ENCODE measurements at places on chromosomes 6 and 20.

- H3K27me3 ChIP-seq = peaks cover 16% of the 10 kb centered on the region
- H3K4me1 ChIP-seq = no peaks in the 10 kb centered on the region
- no peak overlapping the region for H3K4me3 ChIP-seq
- H3K27ac ChIP-seq = no peak overlapping the region
These were observed 24.2 kb upstream of the TMX4 start for GRCh38 chr20:8043687-8044282.

DNA sequence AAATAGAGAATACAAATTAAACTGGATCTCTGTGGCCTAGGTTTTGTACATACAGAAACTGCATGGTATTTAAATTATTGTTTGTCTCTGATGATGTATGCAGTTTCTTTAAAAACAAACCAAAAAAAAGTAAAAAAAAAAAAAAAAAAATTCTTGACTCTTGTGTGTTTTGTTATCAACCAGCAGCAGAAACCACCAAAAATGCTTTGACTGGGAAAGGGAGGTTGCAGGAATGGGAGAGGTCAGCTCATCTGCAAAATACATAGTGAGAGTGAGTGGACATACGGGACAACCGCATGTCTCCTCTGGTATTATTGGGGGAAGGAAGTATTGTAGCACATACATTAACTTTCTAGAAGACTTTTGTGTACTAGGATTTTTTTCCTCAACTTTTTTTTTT is 38.0 kb downstream of the TBC1D7 start:
- no peak overlapping the region for H3K27ac ChIP-seq
- ATAC-seq = no peak
- H3K27me3 ChIP-seq = no peaks in the 10 kb centered on the region
- H3K4me3 ChIP-seq = no peak overlapping the region
- peaks cover 31% of the 10 kb centered on the region for H3K4me1 ChIP-seq
- peaks cover 76% of the 10 kb centered on the region for H3K36me3 ChIP-seq

DNA sequence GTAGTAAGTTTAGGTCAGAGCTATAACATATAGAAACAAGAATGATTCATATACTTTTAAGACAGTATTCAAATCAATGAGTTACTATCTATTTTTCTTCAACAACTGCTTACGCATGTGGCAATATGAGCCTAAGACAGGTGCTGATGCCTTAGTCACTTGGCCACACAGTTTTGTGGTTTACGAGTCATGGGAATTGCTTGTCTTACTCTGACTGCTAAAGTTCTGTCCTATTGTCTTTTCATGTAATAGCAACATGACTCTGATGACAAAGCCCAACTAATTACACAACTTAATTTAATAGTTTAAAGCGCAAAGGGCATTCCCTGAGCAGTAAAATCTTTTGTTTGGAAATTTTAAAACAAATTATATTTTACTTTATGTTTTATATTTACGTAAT is 159.3 kb upstream of the CENPW start:
- no peak for ATAC-seq
- no peaks in the 10 kb centered on the region for H3K4me1 ChIP-seq
- no peak overlapping the region for H3K4me3 ChIP-seq
- no peaks in the 10 kb centered on the region for H3K27me3 ChIP-seq

GRCh38 chr20:25508083-25508770 is 77.1 kb downstream of the NINL start:
- no peak overlapping the region for H3K4me3 ChIP-seq
- no peaks in the 10 kb centered on the region for H3K4me1 ChIP-seq
- H3K36me3 ChIP-seq = peaks cover 19% of the 10 kb centered on the region
- H3K27me3 ChIP-seq = no peaks in the 10 kb centered on the region

DNA sequence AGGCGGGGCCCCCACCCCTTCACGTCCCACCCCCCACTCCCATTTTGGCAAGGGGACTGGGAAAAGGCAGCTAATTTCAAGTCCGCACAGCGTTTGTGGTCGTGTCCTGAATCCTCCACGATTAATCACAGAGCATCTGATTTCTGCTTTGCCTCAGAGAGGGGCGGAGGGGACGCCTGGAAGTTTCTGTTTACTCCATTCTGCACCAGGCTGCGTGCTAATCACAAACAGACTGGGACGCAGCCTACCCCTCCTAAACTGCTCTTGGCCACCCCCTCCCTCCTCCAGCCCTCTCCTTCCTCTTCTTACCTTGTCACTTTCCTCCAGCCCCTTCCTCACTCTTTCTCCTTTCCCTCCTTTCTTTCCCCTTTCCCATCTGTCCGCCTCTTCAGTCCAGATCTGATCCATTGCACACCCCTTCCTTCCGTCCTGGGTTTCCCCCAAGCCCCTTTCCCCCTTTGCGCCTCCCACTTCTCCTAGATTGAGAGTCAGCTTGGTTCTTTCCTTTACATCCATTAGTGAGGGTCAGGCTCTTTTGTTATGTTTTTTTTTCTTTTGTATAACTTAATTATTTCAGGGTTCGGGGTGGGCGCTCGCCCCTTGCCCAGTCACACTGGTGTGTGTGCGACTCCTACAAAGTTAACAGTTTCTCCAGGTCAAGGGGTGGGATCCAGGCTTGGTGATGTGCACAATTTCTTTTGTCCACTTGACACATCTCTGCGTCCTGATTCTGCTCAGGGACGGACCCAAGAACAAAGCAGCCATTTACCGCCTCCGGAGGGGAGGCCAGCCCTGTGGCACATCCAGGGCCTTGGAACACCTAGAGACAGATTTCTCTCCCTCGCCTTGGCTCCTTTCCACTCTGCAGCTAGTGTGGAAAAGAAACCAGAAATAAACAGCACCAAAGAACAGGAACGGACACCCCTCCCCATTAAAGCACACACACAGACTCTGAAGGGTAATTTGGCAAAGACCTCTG is 520 bp upstream of the RIPOR3 start:
- peak overlapping the region; percentile 30 for H3K4me3 ChIP-seq
- H3K36me3 ChIP-seq = no peaks in the 10 kb centered on the region
- H3K4me1 ChIP-seq = peaks cover 15% of the 10 kb centered on the region
- peaks cover 56% of the 10 kb centered on the region for H3K27me3 ChIP-seq
- no peak overlapping the region for H3K27ac ChIP-seq

GRCh38 chr6:112004201-112005012 is 49.5 kb upstream of the CCN6 start:
- H3K4me1 ChIP-seq = no peaks in the 10 kb centered on the region
- H3K4me3 ChIP-seq = no peak overlapping the region
- no peaks in the 10 kb centered on the region for H3K27me3 ChIP-seq
- no peaks in the 10 kb centered on the region for H3K36me3 ChIP-seq

- no peak for ATAC-seq
- no peaks in the 10 kb centered on the region for H3K27me3 ChIP-seq
- peaks cover 72% of the 10 kb centered on the region for H3K4me1 ChIP-seq
These were observed 1.9 kb downstream of the SNX5 start for GRCh38 chr20:17966432-17967310.

DNA sequence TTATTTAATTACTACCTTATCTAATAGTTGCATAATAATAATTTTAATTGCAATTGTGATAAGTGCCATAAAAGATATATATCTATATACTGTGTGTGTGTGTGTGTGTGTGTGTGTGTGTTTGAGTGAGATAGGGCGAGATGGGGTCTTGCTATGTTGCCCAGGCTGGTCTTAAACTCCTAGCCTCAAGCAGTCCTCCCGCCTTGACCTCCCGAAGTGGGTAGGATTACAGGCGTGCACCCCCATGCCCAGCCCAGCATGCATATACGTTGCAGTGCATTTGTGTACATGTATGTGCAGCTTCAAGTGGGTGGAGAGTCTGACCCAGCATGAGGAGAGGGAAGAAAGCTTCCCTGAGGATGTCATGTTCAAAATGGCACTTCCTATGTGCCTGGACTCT is 4.6 kb upstream of the RIMS4 start:
- no peak for ATAC-seq
- H3K27me3 ChIP-seq = peaks cover 31% of the 10 kb centered on the region
- no peak overlapping the region for H3K4me3 ChIP-seq
- no peaks in the 10 kb centered on the region for H3K36me3 ChIP-seq

GRCh38 chr6:15430186-15430585 is 184.3 kb downstream of the JARID2 start:
- no peaks in the 10 kb centered on the region for H3K27me3 ChIP-seq
- no peak for ATAC-seq
- peaks cover 24% of the 10 kb centered on the region for H3K36me3 ChIP-seq
- H3K4me3 ChIP-seq = no peak overlapping the region
- H3K4me1 ChIP-seq = peaks cover 91% of the 10 kb centered on the region

GRCh38 chr6:90083891-90084290 is 189.6 kb downstream of the GJA10 start:
- ATAC-seq = peak; percentile 83
- peak overlapping the region; percentile 10 for H3K4me3 ChIP-seq
- H3K4me1 ChIP-seq = peaks cover 64% of the 10 kb centered on the region

GRCh38 chr6:134352786-134353480 is 35.0 kb upstream of the SGK1 start:
- no peak for ATAC-seq
- peaks cover 8% of the 10 kb centered on the region for H3K4me1 ChIP-seq
- H3K27ac ChIP-seq = peak overlapping the region; percentile 20

- no peak overlapping the region for H3K4me3 ChIP-seq
- no peaks in the 10 kb centered on the region for H3K4me1 ChIP-seq
These were observed 310.4 kb upstream of the MOCS1 start for GRCh38 chr6:40244699-40245098.

GRCh38 chr6:56659721-56660380 is 17.2 kb upstream of the DST start:
- no peak overlapping the region for H3K4me3 ChIP-seq
- ATAC-seq = no peak
- H3K4me1 ChIP-seq = no peaks in the 10 kb centered on the region
- H3K27me3 ChIP-seq = no peaks in the 10 kb centered on the region
- no peak overlapping the region for H3K27ac ChIP-seq
- H3K36me3 ChIP-seq = no peaks in the 10 kb centered on the region

GRCh38 chr6:80625405-80625804 is 518.9 kb downstream of the BCKDHB start:
- no peak overlapping the region for H3K27ac ChIP-seq
- no peak for ATAC-seq
- no peak overlapping the region for H3K4me3 ChIP-seq

DNA sequence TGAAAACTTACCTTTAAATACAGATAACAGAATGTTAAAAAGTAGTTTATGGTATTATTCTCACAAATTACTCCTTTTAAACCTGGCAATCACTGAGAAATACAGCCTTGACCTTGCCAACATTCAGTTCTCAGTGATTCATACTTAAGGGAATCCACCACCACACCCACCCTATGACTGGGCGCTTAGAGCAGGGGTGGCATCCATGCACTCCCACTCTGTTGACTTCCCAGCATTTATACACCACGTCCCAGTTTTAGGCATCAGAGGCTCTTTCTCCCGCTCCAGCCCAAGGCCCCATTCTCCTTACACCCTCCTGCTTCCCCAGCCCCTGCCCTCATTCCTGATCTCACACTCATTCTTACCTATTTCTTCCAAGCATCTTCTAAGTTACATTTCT is 16.3 kb downstream of the TRAF3IP2 start:
- H3K27ac ChIP-seq = no peak overlapping the region
- no peak overlapping the region for H3K4me3 ChIP-seq
- peaks cover 44% of the 10 kb centered on the region for H3K36me3 ChIP-seq

- no peak for ATAC-seq
- peaks cover 14% of the 10 kb centered on the region for H3K4me1 ChIP-seq
- H3K27me3 ChIP-seq = no peaks in the 10 kb centered on the region
- H3K36me3 ChIP-seq = no peaks in the 10 kb centered on the region
- no peak overlapping the region for H3K27ac ChIP-seq
- no peak overlapping the region for H3K4me3 ChIP-seq
These were observed 520.8 kb downstream of the KIF16B start for GRCh38 chr20:16052456-16052855.

DNA sequence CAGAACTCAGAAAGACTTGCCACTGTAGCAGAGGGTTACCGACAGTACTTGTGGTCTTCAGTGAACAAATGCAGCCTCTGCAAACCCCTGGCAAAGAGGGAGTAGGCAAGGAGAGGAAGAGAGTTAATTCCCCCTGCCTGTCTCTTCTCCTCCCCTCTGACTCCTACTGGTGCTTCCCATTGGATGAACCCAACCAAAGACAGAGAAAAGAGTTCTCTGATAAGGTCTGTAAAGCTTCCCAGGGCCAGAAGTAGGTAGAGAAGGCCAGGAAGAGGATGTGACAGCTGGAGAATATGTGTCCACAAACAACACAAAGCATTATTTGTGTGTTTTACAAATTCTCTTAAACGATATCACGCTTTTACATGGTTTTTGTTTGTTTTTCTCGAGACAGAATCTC is 72.8 kb upstream of the SHLD1 start:
- no peak for ATAC-seq
- no peak overlapping the region for H3K4me3 ChIP-seq
- H3K4me1 ChIP-seq = peaks cover 21% of the 10 kb centered on the region
- no peaks in the 10 kb centered on the region for H3K36me3 ChIP-seq
- H3K27me3 ChIP-seq = no peaks in the 10 kb centered on the region

DNA sequence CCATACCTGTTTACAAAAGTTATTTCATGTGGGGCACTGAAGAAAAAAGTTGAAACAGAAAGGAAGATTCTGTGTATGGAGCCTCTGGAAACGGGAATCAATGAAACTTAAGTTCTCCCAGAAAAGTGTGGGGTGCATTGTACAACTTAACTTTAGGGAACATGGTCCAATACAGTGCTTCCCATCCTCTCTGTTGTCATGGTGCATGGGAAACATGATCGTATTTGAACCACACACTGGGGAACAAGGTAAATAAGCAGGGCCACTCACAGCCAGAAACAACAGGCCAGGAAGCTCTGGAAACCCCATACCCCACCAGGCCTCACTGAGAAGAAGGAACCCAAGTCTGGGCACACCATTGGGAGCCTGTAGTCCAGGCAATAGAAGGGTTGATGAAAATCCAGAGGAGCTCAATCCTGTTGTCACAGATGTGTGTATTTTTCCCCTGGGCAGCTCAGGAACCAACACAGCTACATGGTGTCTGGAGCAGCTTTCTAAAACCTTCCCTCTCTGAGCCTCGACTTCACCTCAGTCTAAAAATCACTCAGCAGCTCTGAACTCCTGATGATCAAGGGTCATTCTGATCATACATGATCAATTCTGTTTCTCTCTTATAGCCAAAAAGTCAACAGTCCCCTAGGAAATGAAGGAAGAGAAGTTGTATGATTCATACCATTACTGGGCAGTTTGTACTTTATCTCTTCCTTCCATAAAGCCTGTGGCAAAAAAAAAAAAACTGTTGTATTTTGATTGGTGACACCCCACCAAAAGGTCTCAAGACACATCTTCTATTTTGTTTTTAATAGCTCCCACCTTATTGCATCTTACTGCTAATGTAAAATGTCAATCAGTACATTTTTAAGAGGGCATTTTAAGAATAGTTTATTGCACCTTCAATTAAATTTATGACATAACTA is 198.5 kb upstream of the TAB2 start:
- H3K27ac ChIP-seq = no peak overlapping the region
- no peak overlapping the region for H3K4me3 ChIP-seq
- H3K27me3 ChIP-seq = no peaks in the 10 kb centered on the region
- no peak for ATAC-seq
- no peaks in the 10 kb centered on the region for H3K36me3 ChIP-seq
